ENCODE measurements at places on chromosomes 5 and 9. TPM values are rescaled to one million over a fixed set of nuclear protein-coding genes. Genes with fewer than 3 reads are reported as not detected.
A peak's percentile ranks its signal among the peaks of the same experiment; 100 is the strongest.

- H3K4me1 ChIP-seq: peaks cover 63% of the 10 kb centered on the region
- no peak for DNase-seq
- peak overlapping the region; percentile 6 for H3K4me3 ChIP-seq
- no peak overlapping the region for H3K27ac ChIP-seq
Measured at GRCh38 chr9:5633243-5633642, 4.3 kb downstream of the RIC1 start.

- no peak overlapping the region for H3K27ac ChIP-seq
- H3K36me3 ChIP-seq: no peaks in the 10 kb centered on the region
- no peak for DNase-seq
- peaks cover 11% of the 10 kb centered on the region for H3K4me1 ChIP-seq
Measured at GRCh38 chr9:126390923-126391322, 64.3 kb downstream of the MVB12B start.

- no peak for DNase-seq
- no peak overlapping the region for H3K27ac ChIP-seq
- no peaks in the 10 kb centered on the region for H3K27me3 ChIP-seq
- no peaks in the 10 kb centered on the region for H3K4me1 ChIP-seq
- H3K36me3 ChIP-seq: peaks cover 84% of the 10 kb centered on the region
Measured at GRCh38 chr5:176943816-176944215, 44.7 kb upstream of the HK3 start.

DNA sequence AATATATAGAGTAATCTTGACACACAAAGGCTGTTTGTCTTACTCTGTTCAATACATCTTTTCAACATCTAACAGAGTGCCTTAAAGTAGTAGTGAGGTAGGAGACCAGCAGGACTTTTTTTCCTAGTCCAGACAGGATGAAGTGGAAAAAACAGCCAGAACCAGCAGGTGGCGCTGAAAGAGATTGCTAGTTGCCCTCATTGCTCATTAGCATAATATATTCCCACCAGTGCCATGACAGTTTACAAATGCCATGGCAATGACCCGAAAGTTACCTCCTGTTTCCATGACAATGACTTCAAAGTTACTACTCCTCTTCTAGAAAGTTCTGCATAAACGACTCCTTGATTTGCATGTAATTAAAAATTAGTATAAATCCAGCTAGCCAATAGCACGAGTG lies 387.4 kb downstream of the ACTL7B start:
- H3K4me3 ChIP-seq: no peak overlapping the region
- no peaks in the 10 kb centered on the region for H3K27me3 ChIP-seq
- DNase-seq: no peak

OTULINL gene
- total RNA-seq: 0.27 TPM

DNA sequence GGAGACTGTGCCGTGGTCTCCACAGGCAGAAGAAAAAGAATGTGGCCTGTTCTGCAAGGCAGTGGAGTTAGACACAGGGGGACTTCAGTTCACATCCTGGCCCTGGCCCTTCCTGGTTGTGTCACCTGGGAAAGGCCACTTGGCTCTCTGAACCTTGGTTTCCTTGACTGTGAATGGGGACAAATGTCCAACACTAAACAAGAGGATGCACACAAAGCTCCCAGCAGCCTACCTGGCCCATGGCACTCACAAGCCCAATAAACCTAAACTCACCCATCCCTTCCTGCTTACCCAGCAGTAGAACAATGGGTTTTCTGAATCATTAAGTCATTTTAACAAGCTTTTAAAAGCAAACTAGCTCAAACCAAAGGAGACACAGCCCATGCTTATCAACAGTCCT lies 103.9 kb downstream of the FRMD3 start:
- no peak overlapping the region for H3K4me3 ChIP-seq
- H3K36me3 ChIP-seq: no peaks in the 10 kb centered on the region
- no peak for DNase-seq
- H3K27ac ChIP-seq: no peak overlapping the region

DNA sequence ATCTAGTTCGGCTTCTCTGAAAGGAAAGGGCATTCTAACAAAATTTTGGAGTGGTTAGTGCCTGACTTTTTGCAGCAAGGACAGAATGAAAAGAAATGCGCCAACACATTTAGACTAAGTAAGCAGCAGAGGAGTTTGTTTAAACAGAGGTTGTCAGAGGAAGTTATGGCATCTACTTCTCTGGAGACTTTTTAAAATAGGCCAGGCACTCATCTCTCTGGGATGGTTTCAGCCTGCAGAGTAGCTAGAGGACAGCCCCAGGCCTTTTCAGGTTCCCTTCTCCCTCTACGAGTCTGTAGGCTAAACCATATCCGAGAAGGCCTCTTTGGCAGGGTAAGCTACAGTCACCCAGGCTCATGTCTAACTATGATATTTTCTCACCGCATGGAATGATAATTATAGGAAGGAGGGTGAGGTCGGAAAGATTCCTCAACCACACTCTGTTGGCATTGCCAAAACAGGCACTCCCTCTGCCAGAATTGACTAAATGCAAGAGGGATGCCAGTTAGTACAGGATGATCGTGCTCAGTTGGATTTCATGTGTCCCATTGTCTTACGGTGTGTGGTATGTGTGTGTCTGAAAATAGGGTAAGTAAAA lies 1.4 kb upstream of the CTXN3 start:
- no peak overlapping the region for H3K4me3 ChIP-seq
- H3K36me3 ChIP-seq: no peaks in the 10 kb centered on the region
- no peaks in the 10 kb centered on the region for H3K27me3 ChIP-seq

- H3K27me3 ChIP-seq: peaks cover 41% of the 10 kb centered on the region
- peaks cover 11% of the 10 kb centered on the region for H3K4me1 ChIP-seq
- no peak for DNase-seq
- no peak overlapping the region for H3K27ac ChIP-seq
- H3K36me3 ChIP-seq: no peaks in the 10 kb centered on the region
Measured at GRCh38 chr5:93603078-93603792, 20.2 kb downstream of the NR2F1 start.

DNA sequence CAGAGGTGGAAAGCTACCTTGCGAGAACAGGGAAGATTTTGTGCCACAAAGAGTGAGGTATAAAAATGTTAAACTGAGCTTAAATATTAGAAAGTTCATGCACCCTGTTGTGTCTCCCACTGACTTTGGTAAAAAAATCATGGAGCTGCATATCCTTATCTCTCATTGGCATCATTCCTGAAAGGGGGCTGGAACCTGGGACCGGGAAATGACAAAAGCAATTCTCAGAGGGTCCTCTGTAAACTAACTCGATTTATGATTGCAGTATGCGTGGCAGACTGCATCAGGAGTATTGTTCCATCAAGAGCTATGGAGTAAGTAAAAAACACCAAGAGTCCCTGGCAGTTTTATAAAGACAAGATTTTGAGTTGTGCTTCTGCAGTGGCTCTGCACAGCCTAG lies 148.8 kb downstream of the DCP2 start:
- H3K27ac ChIP-seq: no peak overlapping the region
- H3K4me3 ChIP-seq: no peak overlapping the region
- no peaks in the 10 kb centered on the region for H3K4me1 ChIP-seq
- no peak for DNase-seq
- peaks cover 11% of the 10 kb centered on the region for H3K27me3 ChIP-seq

DNA sequence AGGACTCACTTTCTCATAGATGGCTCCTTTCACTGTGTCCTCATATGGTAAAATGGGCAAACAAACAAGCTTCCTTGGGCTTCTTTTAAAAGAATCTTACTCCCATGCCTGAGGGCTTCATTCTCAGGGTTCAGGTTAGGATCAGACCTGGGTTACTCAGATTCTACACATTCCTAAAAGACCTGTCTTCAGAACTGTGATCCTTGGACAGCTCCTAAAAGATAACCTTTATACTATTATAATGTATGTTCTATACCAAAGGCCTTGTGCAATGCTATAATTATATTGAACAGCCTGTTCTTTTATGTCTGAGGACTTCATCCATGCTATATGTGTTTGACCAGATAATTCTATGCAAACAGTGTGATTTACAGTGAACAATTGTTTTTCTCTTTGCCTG lies 264.4 kb upstream of the CDH10 start:
- no peak overlapping the region for H3K27ac ChIP-seq
- no peaks in the 10 kb centered on the region for H3K36me3 ChIP-seq
- DNase-seq: no peak

DNA sequence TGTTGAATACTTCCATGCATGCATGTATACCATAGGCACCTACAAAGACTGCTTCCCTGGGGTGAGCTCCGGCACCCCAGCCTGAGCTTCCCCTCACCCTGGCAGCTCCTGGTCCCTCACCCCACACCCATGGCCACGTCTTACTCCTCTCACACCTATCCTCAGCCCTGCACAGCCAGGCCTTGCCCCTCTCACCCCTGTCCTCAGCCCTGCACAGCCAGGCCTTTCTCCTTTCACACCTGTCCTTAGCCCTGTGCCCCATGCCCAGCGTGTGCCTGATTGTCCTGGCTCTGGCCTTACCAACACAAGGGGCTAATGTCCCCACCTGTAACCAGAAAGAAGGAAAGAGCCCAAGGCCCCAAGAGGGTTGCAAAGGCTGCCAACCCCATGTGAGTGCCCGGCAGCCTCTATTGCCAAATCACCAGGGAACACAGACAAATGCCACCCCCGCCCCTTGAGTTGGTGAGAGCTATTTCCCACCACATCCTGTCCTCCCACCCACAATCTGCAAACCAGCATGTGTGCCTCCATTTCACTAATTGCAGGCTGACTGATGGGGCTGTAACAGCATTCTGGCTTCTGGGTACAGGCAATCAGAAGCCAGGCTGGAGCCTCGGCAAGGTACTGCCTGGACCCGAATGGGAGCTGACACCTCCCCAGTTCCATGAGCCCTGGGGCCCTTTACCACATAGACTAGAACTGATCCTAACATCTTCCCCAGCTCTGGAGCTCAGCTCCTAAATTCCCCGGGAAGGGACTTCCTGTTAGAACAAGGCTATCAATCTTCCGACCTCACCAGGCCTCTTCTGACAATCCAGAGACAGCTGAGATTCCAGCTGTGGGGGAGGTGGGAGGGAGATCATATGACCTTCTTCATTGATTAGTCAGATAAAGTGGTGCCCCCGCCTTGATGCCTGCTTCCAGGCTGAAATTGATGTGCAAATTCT lies 78.2 kb downstream of the FAM114A2 start:
- H3K27ac ChIP-seq: no peak overlapping the region
- peaks cover 4% of the 10 kb centered on the region for H3K27me3 ChIP-seq
- no peak overlapping the region for H3K4me3 ChIP-seq
- no peaks in the 10 kb centered on the region for H3K4me1 ChIP-seq

- H3K36me3 ChIP-seq: no peaks in the 10 kb centered on the region
- no peak for DNase-seq
- no peak overlapping the region for H3K27ac ChIP-seq
- H3K27me3 ChIP-seq: no peaks in the 10 kb centered on the region
- H3K4me1 ChIP-seq: no peaks in the 10 kb centered on the region
- no peak overlapping the region for H3K4me3 ChIP-seq
Measured at GRCh38 chr5:38673671-38674071, 117.2 kb upstream of the LIFR start.

DNA sequence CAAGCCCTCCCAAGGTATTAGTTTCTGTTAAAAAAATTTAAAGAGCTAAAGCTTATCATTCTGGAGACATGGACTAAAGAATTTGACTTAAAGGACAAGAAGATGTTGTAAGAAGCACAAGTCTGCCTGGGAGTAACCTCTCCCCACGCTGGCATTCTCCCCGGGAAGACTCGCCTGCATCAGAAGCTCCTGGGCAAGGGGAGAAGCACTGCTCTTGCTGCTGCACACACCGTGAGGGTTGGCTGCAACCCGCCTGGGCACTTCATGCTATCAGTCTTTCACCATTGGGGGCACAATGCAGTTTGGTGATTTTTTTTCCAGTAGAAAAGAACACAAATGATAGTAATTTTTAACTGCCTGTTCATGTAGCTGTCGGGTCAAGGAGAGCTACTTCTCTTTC lies 192.5 kb upstream of the PANK3 start:
- H3K27me3 ChIP-seq: peaks cover 4% of the 10 kb centered on the region
- H3K4me1 ChIP-seq: no peaks in the 10 kb centered on the region
- no peak for DNase-seq
- no peaks in the 10 kb centered on the region for H3K36me3 ChIP-seq
- no peak overlapping the region for H3K27ac ChIP-seq

- DNase-seq: no peak
- H3K27me3 ChIP-seq: peaks cover 5% of the 10 kb centered on the region
- H3K4me1 ChIP-seq: no peaks in the 10 kb centered on the region
- H3K4me3 ChIP-seq: no peak overlapping the region
- H3K36me3 ChIP-seq: no peaks in the 10 kb centered on the region
Measured at GRCh38 chr9:2354216-2354615, 267.4 kb upstream of the VLDLR start.

- H3K36me3 ChIP-seq: no peaks in the 10 kb centered on the region
- no peaks in the 10 kb centered on the region for H3K4me1 ChIP-seq
- no peak overlapping the region for H3K27ac ChIP-seq
- no peak overlapping the region for H3K4me3 ChIP-seq
Measured at GRCh38 chr9:136253246-136254130, 7.9 kb upstream of the QSOX2 start.

GRCh38 chr9:95190413-95190812 lies 127.1 kb downstream of the FANCC start:
- no peak overlapping the region for H3K27ac ChIP-seq
- no peaks in the 10 kb centered on the region for H3K4me1 ChIP-seq
- H3K36me3 ChIP-seq: no peaks in the 10 kb centered on the region
- H3K27me3 ChIP-seq: no peaks in the 10 kb centered on the region
- H3K4me3 ChIP-seq: no peak overlapping the region
- no peak for DNase-seq

PCDHB15 gene
- total RNA-seq: not detected

DNA sequence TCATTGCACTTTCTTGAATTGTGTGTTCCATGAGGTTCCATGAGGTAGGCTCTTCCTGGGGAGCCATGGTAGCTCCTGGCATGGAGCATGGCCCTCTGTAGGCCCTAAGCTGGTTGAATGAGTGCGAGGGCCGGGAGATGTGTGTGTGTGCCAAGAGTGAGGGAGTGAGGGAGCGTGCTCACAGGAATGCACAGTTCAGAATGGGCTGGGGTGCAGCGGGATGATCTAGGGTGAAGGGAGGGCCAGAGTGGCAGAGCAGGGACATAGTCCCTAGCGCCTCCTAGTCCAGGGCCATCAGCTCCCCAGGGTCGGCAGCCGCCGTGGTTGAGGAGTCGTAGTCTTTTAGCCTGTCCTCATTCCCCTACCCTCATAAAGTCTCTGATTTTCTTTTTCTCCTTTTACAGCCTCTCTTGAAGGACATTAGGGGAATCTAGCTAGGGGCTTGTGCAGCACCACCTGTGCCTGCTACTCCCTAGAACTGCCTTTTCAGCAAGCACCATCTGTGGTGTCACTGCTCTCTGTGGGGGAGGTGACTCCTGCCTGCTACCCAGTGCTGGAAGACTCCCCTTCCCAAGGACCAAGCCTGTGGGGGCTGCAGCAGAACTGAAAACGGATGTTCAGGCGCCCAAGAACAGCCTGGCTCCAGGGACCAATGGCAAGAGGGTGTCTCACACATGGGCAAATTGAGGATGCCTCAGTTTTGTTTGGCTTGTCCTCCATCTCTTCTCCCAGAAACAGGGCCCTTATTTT lies 65.3 kb upstream of the PPARGC1B start:
- no peak for DNase-seq
- H3K36me3 ChIP-seq: peaks cover 2% of the 10 kb centered on the region
- no peaks in the 10 kb centered on the region for H3K27me3 ChIP-seq
- no peak overlapping the region for H3K27ac ChIP-seq
- H3K4me1 ChIP-seq: peaks cover 3% of the 10 kb centered on the region

GRCh38 chr9:84000186-84000585 lies 19.6 kb downstream of the RMI1 start:
- H3K4me3 ChIP-seq: no peak overlapping the region
- peaks cover 13% of the 10 kb centered on the region for H3K4me1 ChIP-seq
- H3K36me3 ChIP-seq: peaks cover 15% of the 10 kb centered on the region
- no peak overlapping the region for H3K27ac ChIP-seq
- no peaks in the 10 kb centered on the region for H3K27me3 ChIP-seq
